ENCODE measurements at places on chromosomes 2 and 18.

DNA sequence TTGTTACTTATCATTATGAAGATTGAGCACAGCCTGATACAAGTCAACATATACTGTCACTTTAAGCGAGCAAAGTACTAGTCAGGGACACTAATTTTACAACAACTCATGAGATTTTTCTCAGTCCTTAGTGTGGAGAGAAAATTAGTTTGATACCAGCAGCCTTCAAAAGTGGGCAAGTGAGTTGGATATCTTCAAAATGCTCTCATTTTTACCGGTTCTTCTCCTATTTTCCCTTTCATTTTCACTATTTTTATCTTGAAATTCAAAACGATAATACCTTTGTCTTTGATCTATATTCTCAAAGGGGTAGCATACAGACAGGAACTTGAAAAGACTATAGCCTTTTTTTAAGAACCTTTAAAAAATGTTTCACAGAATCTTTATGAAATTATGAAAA is 52.0 kb upstream of the UBXN4 start:
- DNase-seq = no peak

GRCh38 chr2:36589230-36589630 is 8.7 kb downstream of the FEZ2 start:
- peak; percentile 90 for DNase-seq

GRCh38 chr2:34656632-34657031 is 1057.5 kb upstream of the FAM98A start:
- DNase-seq = no peak

DNA sequence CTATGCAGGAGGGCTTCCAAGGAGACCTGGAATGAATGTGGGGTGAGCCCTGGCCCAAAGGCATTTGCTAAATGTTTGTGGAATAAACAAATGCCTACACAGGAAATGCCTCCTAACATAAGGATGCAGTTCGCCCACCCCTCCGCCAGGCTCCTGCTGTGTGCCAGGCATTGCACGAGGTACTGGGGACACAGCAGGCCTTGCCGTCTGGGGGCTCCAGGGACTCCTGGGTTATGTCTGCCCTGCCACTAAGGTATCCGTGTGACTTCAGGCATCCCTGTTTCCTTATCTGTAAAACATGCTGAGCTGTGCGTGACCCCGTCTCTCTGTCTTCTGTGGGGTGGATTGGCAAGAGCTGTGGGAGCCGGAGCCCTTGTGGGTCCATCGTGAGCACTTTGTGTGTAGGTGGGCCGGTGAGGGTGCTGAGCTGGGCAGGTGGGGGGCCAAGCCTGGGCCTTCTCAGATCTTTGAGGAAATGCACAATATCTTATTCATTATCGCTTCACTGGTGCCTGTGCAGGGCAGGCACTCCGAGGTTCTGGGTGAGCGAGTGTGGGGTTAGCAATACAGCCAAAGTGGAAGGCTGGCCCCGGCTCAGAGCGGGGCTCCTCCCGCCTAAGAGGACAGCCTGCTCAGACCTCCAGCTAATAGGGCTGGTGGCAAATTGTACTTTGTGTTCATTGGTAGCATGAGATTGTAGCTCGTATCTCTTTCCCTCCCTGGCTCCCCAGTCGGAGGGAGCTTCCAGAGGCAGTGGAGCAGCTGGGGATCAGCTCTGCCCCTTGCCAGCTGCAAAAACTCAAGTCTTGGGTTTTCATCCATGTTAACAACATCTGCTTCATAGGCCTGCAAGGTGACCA is 126.8 kb downstream of the GLI2 start:
- DNase-seq = no peak

DNA sequence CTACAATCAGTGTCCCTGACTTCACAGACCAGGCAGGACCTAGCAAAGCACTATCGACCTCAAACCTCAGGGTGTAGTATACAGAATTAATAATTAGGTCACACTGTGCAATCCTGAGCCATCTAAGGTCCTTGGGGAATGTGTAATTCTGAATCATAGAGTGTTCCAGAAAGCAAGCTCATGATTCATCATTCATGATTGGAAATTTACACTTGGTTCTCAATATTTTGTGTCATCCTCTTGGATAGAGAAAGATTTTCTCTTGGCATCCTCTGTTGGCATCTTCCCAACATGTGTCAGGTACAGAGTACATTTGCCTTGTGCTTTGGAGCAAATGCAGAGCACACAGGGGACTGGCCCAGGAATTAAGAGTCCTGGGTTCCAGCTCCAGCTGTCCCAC is 245.0 kb upstream of the NT5C1B start:
- DNase-seq = peak; percentile 33

GRCh38 chr18:59428018-59428417 is 69.0 kb upstream of the LMAN1 start:
- DNase-seq = peak; percentile 50

- no peak for DNase-seq
Observed at GRCh38 chr2:73963385-73964120, 21.2 kb upstream of the TET3 start.

GRCh38 chr18:51151568-51152511 is 45.6 kb downstream of the MEX3C start:
- no peak for DNase-seq

GRCh38 chr2:241673797-241674725 is 12.6 kb downstream of the DTYMK start:
- DNase-seq = peak; percentile 85

GRCh38 chr2:235729557-235729947 is 235.7 kb downstream of the AGAP1 start:
- DNase-seq = no peak

DNA sequence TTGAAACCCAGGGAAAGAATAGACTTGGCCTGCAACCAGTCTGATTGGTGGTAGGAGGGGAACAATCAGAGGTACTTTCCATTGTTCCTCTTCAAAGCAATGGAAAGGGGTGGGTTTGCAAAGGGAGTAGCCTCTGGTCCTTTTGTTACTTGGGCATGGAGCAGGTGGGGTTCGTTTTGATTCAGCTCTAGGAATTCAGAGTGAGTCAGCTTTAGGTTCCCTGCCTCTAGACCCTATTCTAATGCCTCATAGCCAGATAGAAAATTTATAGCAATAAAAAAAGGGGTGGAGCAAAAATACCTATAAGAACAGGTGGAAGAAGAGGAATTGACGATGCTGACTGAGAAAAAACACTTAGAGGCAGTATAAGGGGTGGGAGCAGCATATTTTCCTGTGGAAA is 636.4 kb downstream of the PLCL1 start:
- no peak for DNase-seq

- DNase-seq = no peak
Observed at GRCh38 chr18:36889742-36890141, 60.8 kb downstream of the KIAA1328 start.

DNA sequence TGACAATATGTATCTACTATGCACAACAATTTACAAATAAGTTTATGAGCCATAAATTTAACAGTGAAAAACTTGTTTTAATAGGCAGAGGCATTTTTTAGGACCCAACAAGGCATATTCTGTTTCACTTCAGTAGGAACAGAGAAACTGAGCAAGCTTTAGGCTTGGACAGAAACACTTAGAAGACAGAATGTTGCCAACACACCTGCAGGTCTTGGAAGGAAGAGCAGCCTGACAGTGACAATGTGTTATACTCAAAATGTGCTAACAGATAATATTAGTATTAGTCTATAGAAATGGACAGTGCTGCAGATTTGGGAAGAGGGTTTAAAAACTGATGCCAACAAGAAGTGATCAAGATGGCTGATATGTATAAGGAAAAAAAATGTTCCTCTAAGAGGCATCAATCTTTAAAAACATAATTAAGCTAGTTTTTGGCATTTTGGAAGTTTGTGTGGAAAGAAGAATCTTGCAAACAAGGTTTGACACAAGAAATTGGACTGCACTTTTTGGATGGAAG is 297.1 kb upstream of the FSIP2 start:
- DNase-seq = peak; percentile 16

- no peak for DNase-seq
Observed at GRCh38 chr18:39751161-39751560, 2185.6 kb upstream of the CELF4 start.

GRCh38 chr2:150214626-150215025 is 272.8 kb downstream of the RND3 start:
- no peak for DNase-seq

DNA sequence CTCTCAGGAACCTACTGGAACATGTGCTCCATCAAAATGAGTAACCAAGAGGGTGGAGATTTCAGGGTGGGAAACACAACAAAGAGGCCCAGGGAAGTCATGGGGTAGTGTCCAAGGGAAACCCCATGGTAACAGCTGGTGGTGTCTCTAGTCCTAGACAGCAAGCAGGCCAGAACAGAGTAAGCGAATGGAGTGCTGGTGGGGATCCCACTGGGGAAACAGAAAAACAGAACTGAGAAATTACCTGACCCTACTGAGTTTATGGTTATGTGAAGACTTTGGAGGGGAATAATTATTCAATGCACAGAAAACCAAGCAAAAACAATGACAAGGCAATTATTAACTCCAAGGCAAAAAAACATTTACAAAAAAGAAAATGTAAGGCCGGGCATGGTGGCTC is 16.9 kb downstream of the ERCC3 start:
- no peak for DNase-seq

GRCh38 chr2:177721818-177722567 is 329.4 kb downstream of the AGPS start:
- DNase-seq = peak; percentile 69

GRCh38 chr18:79379931-79380815 is 15.6 kb upstream of the NFATC1 start:
- DNase-seq = no peak

GRCh38 chr2:164777847-164778461 is 63.7 kb downstream of the COBLL1 start:
- DNase-seq = no peak

DNA sequence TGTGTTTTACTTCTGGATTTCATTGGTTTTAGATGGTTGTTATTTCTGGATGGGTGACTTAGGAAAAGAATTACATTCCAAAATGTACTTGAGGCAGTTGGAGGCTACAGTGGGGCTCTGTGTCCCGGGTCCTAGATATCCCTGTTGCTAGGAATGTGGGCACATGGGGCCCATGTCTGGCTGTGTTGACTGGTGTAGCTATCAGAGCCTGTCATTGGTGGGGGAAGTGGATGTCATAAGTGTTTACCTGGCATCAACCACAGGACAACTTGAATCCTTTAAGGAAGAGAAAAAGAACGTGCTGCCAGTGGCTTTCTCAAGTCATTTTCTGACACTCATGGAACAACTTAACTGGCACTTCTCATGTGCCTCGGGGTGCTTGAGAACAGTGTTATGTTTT is 30.4 kb downstream of the IL18R1 start:
- DNase-seq = no peak

DNA sequence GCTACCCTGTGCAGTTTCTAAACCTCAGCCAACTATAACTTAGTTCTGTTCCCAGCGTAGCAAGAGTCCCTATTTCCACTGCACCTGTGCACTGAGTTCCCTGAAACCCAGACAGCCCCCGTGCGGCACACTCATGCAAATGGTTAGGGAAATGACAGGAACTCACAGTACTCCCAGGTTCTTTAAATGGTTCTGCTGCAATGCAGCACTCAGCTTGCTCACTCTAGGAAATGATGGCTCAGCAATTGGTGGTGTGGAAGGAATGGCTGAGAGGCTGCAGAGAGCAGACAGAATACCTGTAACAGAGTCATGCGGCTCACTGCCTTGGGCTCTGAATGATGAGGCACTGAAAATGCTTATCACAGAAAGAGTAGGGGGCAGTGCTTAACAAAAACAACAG is 143.0 kb downstream of the RAD51AP2 start:
- DNase-seq = no peak

GRCh38 chr2:51219468-51219867 is 187.5 kb upstream of the NRXN1 start:
- DNase-seq = no peak

DNA sequence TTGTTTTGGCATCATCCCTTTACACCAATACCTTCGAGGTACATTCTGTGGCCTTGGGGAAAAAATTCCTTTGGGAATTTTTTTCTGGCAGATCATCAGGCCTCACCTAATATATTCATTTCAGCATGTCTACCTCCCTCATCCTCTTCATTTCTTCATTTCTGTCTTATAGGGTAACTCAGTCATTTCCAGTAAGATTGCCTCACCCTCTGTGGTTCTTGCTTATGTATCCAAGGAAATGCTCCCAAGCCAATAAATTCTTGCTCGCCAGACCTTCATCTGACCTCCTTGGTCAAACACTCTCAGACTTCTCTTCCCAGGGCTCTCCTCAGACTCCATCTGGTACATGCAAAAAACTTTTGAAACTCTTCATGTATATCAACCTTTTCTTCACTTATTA is 265.6 kb downstream of the TMX3 start:
- no peak for DNase-seq

GRCh38 chr2:68283419-68283812 is 31.1 kb upstream of the PPP3R1 start:
- no peak for DNase-seq

GRCh38 chr18:67359873-67360838 is 156.4 kb downstream of the DSEL start:
- peak; percentile 19 for DNase-seq

GRCh38 chr2:105915005-105915558 is 170.4 kb downstream of the NCK2 start:
- no peak for DNase-seq

- no peak for DNase-seq
Observed at GRCh38 chr18:78056011-78056410, 806.4 kb downstream of the GALR1 start.

GRCh38 chr2:232563580-232563979 is 13.1 kb downstream of the EIF4E2 start:
- no peak for DNase-seq

- DNase-seq = peak; percentile 49
Observed at GRCh38 chr2:218658671-218659257, 659 bp downstream of the ZNF142 start.

DNA sequence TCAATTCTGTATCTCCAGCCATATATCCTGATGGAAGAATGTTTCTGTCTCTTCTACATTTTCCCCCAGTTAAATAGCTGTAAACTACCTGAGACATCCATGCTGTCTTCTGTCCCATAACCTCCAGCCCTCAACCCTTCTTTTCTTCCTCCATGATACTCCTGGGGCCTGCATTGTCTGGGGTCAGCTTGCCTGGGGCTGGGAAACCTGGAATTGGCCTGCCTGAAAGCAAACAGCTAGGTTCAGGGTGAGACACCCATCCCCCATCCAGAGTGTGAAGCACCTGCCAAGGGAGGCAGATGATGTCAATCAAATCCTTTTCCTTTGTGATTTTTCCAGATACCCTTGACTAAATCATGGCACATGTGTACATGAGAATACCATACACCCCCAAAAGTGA is 313.7 kb upstream of the MGAT5 start:
- DNase-seq = no peak

DNA sequence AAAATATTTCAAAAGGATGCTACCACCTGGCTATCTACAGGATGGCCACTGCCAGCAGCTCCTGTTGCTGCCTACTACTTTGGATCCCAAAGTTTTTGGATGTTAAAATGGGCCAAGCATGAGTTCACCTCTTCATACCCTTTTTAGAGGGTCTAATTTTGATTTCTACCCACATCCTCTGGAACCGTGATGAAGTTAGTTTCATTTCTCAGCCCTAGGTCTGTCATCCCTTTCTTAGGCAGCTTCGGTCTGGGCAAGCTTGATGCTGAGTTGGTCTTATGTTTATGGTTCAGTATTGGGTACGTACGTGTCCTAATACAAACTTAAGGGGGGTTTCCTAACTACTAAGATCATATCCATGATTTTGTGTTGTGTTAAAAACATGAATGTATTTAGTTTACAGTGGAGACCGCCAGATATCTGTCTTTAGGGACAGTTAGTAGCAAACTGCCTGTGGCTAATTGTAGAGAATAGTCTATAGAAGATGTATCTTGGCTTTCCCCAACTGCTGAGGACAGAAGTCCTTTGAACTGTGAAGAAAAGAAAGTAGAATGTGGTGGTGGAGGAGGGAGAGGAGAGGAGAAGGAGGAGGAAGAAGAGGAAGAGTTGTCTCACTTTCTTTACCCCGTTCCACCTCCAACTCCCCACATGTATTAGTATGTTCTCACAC is 184.9 kb downstream of the UBE2E3 start:
- DNase-seq = no peak

- no peak for DNase-seq
Observed at GRCh38 chr18:79548621-79548985, 131.0 kb upstream of the CTDP1 start.

Measured in cerebellar cortex (tissue), 1 donor.